T-helper 2 cell (primary cell): ENCODE measurements at places on chromosomes 4 and X.

GRCh38 chr4:153004081-153004850 lies 68.1 kb downstream of the FHDC1 start:
- DNase-seq: no peak

GRCh38 chrX:38214551-38215531 lies 5.8 kb downstream of the SRPX start:
- no peak for DNase-seq

DNA sequence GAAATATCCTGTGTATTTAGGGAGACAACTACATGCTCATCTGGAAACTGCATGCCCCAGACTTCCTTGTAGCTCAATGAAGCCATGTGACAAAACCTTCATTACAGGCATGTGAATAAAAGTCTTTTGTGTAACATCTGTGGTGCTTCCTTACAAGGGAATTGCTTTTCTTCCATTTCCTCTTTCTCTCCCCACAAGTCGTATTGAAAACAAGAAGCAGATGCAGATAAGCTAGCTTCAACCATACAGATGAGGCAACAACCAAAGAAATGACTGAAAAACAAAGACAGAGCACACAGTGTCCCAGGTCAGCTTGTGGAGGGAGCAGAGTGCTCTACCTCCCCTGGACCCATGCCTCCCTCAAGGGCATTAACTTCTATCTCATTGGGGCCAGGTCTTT lies 115.8 kb upstream of the INPP4B start:
- no peak for DNase-seq

DNA sequence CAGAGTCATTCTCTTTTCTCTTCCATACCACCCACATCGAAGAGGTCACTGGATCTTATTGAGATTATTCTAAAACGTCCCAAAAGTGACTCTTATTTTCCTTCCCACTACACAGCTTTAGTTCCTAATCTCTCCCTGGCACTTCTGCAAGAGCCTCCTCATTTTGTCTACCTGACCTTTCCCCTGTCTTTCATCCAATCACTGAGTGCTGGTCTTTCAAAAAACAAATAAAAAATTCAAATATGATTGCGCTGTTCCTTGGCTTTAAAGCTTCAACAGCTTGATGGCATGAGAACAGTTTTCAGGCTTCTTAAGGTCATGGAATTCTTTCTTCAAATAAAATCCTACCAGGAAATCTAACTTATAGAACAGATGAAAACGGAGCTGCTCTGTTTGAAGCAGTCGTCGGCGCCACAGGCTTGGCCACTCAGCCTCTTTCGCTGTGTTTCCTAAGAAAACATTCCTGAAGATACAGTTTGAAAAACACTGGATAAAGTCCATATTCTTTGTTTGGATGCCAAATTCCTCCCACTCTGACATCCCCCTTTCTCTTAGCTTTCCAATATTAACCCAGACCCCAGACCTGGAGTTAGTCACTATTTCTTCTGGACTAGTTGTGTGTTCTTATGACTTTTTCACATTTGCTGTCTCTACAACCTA lies 12.5 kb downstream of the SYTL5 start:
- no peak for DNase-seq

- no peak for DNase-seq
Observed at GRCh38 chr4:7857238-7857701, 82.4 kb downstream of the AFAP1 start.

GRCh38 chr4:79150820-79151416 lies 174.9 kb downstream of the NAA11 start:
- no peak for DNase-seq

- DNase-seq: no peak
Observed at GRCh38 chr4:180641495-180641894, 1601.7 kb upstream of the TENM3 start.

GRCh38 chr4:7788193-7788592 lies 151.5 kb downstream of the AFAP1 start:
- no peak for DNase-seq

- DNase-seq: no peak
Observed at GRCh38 chr4:864456-865120, 38.7 kb upstream of the CPLX1 start.

DNA sequence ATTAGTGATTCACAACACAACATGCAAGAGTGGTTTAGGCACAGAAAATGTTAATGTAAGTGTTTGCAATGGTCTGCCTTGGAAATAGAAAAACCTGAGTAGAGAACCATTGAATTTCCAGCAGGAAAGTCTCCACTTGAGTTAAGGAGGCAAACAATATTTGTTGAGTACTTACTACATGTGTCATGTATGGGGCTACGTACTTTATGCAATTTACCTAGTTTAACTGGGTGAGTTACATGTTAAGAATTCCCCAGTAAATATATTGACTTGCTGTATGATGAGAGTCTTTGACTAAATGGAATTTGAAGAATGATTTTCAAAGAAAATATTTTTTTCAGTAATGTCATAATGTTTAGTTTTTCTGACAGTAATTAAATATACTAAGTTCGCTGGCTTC lies 7.8 kb upstream of the NPNT start:
- DNase-seq: no peak

- DNase-seq: no peak
Observed at GRCh38 chr4:148557793-148558192, 115.6 kb upstream of the NR3C2 start.

- peak; percentile 28 for DNase-seq
Observed at GRCh38 chr4:87219632-87220093, 755 bp downstream of the KLHL8 start.

DNA sequence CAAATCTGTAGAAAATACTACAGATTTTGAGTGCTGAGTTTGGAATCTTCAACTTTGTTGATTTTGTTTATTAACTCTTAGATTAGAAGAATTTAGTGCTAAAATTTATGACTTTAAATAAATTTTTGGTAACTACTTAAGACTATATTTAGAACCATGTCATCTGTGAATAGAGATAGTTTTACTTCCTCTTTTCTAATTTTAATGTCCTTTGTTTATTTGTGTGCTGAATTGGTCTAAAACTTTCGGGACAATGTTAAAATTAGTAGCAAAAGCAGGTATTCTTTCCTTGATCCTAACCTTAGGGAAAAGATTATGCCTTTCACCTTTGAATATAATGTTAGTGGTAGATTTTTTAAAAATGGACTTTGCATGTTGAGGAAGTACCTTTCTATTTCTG lies 119.7 kb upstream of the CXorf51A start:
- no peak for DNase-seq

DNA sequence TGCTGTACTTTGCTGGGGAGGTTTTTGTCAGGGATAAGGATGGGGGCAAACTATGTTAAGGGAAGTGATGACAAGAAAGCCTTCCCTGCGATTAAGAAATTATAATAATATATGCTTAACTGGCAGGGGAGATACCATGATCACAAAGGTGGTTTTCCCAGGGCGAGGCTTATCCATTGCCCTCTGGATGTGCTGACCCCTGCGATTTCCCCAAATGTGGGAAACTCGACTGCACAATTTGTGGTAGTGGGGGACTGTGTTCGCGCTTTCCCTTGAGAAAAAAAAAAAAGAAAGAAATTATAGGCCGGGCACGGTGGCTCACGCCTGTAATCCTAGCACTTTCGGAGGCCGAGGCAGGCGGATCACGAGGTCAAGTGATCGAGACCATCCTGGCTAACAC lies 24.5 kb downstream of the SLC25A43 start:
- DNase-seq: no peak

- DNase-seq: no peak
Observed at GRCh38 chrX:13418126-13419097, 98.6 kb upstream of the ATXN3L start.

DNA sequence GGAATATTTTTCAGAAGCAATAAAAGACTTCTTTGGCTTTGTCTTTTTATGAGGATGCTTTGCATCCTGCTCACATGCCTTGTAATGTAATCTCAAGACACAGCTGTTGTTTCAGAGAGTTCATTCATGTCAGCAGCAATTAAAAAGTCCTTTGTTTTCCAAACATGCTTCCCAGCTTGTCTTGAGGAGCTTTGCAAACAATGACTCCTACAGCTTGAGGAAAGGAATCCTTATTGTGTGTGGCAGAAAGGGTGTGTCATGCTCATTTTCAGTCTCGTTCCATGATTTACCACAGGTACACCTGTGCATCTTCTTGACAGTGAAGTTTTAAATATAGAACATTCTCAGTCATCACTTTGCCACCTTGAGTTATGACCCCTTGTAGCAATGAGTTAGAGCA lies 139.2 kb upstream of the AADAT start:
- no peak for DNase-seq

DNA sequence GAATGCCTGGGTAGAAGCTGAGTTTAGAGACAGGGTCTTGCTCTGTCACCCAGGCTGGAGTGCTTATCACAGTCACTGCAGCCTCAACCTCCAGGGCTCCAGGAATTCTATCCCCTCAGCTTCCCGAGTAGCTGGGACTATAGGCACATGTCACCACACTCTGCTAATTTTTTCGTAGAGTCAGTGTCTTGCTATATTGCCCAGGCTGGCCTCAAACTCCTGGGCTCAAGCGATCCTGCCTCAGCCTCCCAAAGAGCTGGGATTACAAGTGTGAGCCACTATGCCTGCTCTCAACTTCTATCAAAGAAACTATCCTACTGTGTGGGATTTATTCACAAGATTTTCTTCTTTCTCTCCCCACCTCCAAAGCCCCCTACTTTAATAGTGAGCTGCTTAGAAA lies 15.7 kb downstream of the MAPK10 start:
- DNase-seq: no peak

- DNase-seq: no peak
Observed at GRCh38 chr4:112778520-112778919, 141.6 kb downstream of the LARP7 start.

DNA sequence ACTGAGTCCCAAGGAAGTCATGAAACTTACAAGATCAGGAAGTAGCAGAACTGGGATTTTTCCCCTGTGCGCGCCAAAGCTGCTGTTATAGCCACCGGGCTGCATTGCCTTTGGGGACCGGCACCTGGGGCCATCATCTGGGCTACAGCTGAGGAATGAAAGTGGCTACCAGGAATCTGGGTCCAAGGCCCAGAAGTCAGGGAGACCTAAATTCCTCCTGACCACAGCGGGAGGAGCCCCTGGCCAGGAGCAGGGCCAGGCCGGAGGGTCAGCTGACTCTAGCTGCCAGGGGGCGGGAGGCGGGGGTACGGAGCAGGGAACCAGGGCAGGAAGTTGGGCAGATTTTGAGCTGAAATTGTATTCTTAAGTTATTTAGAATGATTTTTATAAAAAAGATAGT lies 242.4 kb downstream of the EVC2 start:
- DNase-seq: no peak

- no peak for DNase-seq
Observed at GRCh38 chr4:100875296-100876068, 357.7 kb upstream of the EMCN start.

- no peak for DNase-seq
Observed at GRCh38 chrX:13128104-13128503, 83.7 kb upstream of the FAM9C start.

- DNase-seq: no peak
Observed at GRCh38 chr4:160604541-160604940, 1501.7 kb downstream of the RAPGEF2 start.

DNA sequence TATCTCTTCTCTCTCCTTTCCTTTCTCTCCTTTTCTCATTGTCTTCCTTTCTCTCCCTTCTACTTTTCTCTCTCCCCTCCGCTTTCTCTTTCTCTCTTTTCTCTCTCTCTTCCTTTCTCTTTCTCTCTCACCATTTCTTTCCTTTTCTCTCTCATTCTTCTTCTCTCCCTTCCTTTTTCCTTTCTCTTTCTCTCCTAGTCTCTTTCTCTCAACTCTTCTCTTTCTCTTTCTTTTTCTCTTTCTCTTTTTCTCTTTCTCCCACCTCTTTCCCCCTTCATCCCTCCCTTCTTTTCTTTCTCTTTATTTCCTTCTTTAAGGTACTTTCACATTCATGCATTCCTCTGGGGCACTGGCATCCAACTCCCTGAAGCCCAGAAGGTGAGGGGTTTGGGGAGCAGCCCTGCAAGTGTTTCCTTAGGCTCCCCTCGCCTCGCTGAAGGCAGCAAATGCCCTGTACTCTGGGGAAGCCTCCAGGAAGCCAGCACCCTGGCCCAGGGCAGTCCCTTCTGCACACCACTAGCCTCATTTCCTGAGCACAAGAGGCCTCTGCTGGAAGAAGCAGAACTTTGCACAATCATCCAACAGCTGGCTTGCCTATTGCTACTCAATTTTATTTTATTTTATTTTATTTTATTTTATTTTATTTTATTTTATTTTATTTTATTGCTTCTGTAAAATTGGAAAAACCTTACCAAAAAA lies 124.2 kb downstream of the NFKB1 start:
- DNase-seq: peak; percentile 90
